GM12892 (cell line): ENCODE measurements at places on chromosomes 5 and 9.

GRCh38 chr5:66669862-66670195 lies 73.6 kb downstream of the MAST4 start:
- DNase-seq, result no peak

GRCh38 chr9:87276327-87276841 lies 221.3 kb upstream of the DAPK1 start:
- DNase-seq, result no peak

DNA sequence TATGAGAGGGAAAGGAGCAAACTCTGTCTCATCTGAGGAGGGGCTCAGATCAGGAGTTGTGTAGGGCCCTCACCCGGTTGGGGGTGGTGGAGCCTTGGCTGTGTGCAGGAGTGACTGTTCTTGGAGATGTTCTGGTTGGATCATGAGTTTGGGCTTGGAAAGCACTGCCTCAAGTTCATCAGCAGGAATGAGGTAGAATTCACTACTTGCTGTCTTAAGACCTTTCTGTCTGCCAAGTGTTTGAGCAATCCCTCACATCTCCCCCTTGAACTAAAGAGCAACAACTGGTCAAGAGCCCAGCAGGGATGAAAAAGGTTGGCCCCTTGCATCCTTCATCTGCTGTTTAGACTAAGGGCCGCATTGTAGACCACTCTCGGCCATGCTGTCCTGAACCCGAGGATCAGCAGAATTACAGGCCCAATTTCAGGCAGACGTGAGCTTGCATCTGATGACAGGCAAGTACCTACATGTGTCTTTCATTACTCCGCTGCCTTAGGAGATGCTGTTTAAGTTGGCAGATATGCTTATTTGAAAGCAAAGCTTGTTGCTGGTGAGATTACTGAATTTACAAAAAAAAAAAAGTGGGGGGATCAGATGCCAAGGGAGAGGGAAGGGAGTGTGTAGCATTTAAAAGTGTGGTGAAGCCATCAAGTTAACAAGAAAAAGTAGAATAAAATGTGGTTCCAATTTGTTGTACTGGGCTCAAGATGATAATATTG lies 36.4 kb downstream of the PIK3R1 start:
- DNase-seq, result no peak

DNA sequence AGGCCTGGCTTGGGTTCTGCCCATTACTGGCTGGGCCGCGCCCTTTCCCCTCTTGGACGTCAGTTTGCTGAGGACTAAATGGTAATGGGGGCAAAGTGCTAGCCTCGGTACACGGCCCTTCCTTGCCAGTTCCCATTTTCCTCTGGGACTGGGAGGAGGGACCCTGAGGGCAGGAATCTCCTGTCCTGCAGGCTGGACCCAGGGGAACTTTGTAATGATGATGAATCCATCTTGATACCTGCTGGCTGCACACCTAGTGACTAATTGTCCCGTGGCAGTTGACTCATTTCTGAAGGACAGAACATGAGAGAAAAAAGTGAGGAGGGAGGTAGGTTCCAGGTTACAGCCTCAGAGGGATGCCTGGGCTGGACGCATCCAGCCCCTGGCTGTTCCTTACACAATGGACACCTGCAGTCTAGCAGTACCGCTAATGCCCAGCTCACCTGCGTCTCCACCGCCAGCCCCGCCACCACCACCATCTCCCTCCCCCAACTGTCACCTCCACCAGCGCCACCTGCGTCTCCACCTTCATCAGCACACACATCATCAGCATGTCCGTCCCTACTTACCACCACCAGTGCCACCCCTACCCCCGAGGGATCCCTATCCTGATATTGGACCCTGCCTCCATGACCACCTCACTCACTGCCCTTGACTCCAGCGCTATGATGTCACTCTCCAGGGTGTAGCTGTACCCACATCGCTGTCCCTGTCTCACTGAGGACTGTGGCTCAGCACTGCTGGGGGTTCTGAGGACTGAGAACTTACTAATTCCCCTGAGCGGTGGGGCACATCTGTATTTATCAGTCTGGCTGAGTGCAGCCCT lies 4.3 kb downstream of the CDHR2 start:
- no peak for DNase-seq

DNA sequence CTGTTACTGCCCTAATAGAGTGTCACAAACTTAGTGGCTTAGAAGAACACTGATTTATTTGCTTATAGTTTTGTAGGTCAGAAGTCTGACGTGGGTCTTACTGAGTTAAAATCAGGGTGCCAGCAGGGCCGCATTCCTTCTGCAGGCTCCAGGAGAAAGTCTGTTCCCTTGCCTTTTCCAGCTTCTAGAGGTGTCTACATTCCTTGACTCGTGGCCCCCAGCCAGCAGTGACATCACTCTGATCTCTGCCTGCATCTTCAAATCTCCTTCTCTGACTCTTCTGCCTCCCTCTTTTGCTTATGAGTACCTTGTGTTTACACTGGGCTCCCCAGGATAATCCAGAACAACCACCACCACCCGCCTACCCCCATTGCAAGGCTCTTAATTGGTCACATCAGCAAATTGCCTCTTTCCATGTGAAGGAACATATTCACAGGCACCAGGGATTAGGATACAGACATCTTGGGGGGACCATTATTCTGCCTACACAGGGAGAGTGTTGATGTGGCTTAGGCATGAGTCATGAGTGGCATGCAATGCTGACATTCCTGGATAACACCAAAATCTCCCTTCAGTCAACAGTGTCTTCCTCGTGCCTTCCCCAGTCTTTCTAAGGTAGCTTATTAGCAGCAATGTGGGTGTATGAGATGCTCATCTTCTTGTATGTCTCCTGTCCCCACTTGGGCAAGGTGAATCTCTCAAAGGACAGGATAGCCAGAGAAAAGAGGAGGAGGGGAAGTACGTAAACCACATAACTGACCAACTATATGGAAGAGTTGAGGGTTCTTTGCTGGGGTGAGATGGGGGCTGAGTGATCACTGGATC lies 24.4 kb downstream of the CYFIP2 start:
- no peak for DNase-seq

DNA sequence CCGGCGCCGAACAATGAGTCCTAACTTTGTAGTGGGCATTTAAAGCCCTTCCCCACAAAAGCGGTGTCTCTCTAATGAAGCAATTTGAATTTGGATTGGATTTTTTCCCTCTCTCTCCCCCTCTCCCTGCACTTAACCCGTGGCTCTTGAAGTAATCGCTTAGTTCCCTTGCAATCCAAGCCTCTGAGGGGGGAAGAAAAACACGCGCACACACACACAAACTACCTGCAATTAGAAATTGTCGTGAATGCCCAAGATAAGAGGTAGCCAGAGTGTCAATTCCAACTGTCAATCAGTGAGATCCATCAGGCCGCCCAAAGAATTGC lies 1.2 kb downstream of the LHX6 start:
- no peak for DNase-seq

- DNase-seq, result no peak
Measured at GRCh38 chr5:20230010-20230409, 242.0 kb upstream of the CDH18 start.
